GM12864 (cell line): ENCODE measurements at places on chromosomes 5 and 9.

DNA sequence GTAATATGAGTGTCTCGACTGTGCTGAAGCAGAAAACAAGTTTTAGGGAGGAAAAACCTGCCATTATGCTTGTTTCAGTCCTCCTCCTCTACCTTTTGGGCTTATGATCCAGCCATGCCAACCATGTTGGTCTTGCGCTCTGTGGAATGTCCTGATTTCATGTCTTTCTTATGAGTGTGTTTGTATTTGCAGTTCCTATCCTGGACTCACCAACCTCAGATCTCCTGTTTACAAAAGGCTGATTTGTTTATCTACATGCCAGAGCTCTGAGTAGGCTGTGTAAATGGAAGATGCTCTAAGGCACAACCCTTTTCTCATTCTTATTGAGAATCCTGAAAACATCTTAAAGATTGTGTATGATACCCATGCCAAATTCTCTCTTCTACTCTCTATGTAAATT is 138.6 kb downstream of the ARHGEF28 start:
- DNase-seq, result no peak

GRCh38 chr5:124419531-124419930 is 326.9 kb downstream of the ZNF608 start:
- DNase-seq, result no peak

- DNase-seq, result no peak
These were observed 27.2 kb downstream of the RANBP6 start for GRCh38 chr9:5988265-5988664.

GRCh38 chr9:135018306-135018915 is 69.1 kb upstream of the OLFM1 start:
- no peak for DNase-seq

DNA sequence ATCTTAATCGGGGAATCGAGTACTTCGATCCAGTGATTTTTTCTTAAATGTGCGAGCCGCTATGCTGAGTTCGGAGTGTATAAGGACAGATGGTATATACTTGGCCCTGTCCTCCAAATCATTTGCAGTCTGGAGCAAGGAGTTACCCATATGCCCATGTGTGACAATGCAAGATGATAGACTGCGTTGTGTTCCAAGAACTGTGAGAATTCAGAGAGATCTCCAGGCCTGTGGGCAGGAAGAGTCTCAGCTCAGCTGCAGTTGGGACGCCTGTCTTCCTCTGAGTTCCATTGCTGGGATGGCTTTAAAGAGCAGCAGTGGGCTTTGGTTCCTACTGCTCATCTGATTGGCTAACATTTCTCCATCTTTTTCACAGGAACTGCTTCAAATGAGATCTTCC is 106.6 kb downstream of the ADAMTS16 start:
- DNase-seq, result no peak

- no peak for DNase-seq
These were observed 92.2 kb upstream of the SARDH start for GRCh38 chr9:133830310-133830709.

- no peak for DNase-seq
These were observed 23.4 kb downstream of the UBAC1 start for GRCh38 chr9:135937521-135938489.
